ENCODE measurements at places on chromosomes 7 and 10.

DNA sequence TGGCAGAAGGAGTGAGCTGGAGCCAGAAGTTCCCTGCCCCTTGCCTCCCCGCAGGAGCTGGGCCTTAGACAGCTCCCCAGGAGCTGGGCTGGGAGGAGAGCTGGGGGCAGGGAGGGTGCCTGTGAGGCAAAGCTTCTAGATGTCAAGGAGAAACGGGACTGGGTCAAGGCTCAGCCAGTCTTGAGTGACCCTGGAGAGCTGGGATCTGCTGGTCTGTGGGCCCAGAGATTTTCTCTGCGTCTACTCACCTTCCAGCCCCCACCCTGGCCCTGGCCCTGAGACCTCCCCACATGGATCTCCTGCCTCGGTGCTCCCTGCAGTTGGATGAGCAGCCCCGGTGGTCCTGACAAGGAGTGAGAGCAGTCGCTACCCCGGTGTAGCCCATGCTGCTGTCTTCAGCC is 20.3 kb upstream of the SHH start:
- no peak for DNase-seq

DNA sequence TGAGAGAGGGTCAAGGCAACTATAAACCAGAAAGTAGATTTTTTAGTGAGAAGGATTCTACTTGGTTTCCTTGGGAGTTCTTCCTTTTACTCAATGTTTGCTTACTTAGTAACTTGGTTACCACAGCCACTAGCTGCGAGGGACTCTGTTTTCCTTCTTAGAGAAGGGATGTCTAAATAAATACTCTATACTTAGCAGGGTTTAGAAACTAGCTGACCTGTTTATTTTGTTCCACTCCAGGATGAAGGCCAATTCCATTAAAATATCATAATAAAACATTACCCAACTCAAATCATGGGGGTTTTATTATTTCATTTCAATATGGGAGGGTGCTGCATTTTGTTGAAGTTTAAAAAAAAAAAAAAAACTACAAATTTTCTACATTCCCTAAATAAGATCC is 87.3 kb downstream of the PPP1R3A start:
- no peak for DNase-seq

DNA sequence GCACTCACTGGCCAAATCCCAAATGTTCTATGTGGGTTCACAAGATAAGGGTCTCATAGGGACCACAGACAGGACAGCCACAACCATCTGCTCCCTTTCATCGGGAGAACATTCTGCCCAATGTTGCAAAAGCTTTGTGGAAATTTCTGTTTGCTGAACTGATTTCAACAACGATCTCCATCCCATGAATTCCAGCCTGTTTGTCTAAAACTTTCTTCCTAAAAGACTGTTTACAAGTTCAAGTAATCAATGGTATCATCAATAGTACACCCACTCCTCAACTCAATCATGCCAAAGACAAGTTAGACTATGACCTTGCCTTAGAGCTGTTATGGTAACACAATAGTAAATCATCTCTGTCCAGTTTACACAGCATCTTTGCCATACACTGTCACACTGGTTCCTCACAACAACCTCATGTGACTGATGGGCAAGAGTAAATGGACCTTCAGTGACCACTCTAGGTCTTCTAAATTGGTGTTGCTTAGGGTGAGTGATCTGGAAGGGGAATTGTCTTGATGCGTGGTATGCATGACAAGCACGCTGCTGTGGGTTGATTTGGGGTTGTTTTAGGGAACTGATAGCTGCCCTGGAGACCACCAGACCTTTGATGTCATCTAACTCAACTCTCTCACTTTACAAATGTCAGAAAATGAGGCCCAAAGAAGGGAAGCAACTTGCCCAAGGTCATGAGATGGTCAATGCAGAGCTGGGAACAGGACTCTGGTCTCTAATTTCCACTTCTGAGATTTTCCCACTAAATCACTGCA is 95.1 kb downstream of the PPP1R3C start:
- no peak for DNase-seq

DNA sequence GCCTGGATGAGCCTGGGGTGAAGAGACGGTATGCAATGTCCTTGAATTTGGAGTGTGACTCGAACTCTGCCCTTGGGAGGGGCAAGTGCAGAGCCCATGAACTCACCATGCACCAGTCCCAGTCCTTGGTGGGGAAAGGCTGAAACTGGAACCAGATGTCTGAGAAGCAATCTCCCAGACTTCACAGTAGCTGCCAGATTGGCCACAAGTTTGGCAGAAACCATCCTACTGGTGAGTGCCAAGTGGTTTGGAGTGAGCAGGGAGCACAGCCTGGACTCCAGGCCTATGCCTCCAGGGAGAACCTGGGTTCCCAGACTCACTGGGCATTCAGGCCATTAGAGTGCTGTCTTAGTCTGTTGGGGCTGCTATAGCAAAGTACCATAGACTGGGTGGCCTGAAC is 99.6 kb upstream of the LYZL1 start:
- no peak for DNase-seq

- DNase-seq: no peak
These were observed 873.7 kb downstream of the NXPH1 start for GRCh38 chr7:9307131-9307530.

DNA sequence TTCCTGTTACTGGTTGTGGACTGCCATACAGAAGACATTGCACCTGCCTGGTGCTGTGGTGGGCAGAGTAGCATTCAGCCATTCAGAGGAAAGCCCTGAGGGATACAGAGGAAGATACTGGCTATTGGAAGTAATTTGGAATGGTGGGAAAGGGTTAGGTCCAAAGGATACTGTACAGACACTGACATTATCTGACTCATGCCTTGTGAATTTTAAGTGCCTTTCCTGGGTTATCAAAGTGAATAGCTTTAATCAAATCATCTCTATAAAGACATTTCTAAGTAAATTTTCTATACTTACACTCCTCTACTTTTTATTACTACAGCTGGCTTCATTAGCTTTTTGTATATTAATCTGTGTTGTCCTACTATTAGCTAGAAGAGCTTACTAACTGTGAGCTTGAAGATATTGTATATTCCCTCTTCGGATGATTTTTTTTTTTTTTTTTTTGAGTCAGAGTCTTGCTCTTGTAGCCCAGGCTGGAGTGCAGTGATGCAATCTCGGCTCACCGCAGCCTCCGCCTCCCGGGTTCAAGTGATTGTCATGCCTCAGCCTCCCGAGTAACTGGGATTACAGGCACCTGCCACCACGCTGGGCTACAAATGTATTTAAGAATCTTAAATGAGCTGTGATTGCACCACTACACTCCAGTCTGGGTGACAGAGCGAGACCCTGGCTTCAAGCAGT is 186.5 kb downstream of the ADK start:
- no peak for DNase-seq

GRCh38 chr7:47502240-47502877 is 79.6 kb downstream of the TNS3 start:
- DNase-seq: no peak

GRCh38 chr10:117537904-117538524 is 4.5 kb upstream of the EMX2 start:
- no peak for DNase-seq

GRCh38 chr7:157462419-157462771 is 125.6 kb downstream of the DNAJB6 start:
- DNase-seq: no peak

- DNase-seq: no peak
These were observed 613.8 kb downstream of the PHTF2 start for GRCh38 chr7:78412216-78412858.

DNA sequence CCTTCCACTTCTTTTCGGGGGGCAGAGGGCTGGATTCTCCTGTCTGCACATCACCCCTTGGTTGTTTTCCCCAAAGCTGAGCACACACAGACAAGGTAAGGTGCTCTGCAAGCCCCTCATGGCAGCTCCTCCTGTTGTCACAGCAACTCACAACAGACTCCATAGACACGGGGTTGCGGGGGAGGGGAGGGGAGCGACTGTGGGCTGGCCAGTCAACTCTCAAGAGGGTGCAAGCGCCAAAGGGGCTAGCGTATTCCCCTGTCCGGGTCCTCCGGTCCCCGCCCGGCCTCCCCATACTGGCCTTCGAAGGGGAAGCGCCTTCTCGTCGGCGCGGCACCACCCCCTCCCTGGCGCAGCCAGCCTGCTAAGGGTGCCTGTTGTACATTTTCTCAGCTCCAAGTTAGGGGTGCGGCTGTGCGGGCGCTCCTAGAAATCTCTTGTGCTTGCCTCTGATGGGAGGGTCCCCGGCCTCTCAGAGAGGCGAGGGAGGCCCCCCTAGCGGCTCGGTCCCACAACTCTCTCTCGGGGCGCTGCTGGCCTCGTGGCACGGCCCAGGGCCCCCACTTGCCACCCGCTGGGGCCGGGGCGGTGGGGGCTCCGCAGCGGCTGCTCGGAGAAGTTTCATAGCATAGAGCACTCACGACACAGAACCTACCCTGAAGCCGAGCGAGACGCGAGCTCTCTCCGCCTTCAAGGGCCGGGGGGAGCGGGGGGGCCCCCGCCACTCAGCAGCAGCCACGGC is 498 bp downstream of the RHOBTB1 start:
- DNase-seq: no peak

DNA sequence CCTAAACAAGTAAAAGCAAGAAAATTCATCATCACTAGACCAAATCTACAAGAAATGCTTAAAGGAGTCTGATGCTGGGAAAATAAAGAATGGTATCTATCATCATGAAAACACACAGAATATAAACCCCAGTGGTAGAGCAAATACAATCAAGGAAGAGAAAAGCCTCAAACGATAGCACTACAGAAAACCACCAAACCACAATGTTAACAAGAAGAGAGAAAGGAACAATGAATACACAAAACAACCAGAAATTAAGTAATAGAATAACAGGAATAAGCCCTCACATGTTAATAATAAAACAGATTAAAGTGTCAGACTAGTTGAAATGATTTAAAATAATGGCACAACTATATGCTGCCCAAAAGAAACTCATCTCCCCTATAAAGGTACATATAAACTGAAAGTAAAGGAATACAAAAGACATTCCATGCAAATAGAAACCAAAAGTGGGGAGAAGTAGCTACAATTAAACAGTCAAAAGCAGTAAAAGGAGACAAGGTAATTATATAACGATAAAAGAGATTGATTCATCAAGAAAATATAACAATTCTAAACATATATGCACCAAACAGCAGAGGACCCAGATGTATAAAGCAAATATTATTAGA is 77.3 kb downstream of the JMJD1C start:
- no peak for DNase-seq

GRCh38 chr7:66748791-66749190 is 8.3 kb downstream of the RABGEF1 start:
- DNase-seq: no peak

GRCh38 chr7:67696124-67696523 is 699.5 kb downstream of the TYW1 start:
- no peak for DNase-seq
